ENCODE measurements at places on chromosomes 6 and 20. TPM values are rescaled to one million over a fixed set of nuclear protein-coding genes. Genes with fewer than 3 reads are reported as not detected.

The MATN4 gene
- not detected for total RNA-seq

The TMEM244 gene
- not detected for total RNA-seq

The NCOA5 gene
- total RNA-seq: 32.1 TPM

The PLCB4 gene
- total RNA-seq: 39.4 TPM

The MEI4 gene
- not detected for total RNA-seq

The TCP11 gene
- total RNA-seq: not detected

DNA sequence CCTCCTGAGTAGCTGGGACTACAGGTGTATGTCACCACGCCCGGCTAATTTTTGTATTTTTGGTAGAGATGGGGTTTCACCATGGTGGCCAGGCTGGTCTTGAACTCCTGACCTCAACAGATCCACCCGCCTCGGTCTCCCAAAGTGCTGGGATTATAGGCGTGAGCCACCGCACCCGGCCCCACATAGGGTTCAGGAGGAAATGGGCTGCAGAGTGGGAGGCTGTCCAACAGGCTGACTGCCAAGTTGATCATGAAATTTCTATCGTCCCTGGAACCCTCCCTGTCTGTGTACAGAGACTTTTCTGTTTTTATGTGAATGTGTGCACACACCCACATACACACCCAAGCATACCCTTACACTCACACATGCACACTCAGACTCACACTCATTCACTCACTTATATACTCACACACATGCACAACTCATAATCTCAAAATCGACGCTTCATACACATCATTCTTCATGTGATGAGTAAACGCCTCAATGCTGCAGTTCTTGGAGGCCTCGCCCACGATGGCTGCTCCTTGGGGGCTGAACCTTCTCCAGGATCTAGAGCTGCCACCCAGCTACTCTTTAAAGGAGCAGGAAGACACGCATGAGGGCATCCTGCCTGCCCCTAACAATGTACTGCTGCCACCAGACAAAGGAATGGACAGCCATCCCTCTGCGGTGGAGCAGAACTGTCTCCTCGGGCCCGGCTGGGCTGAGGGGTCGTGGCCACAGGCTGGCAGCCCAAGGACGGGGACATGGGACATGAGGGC, 35.6 kb downstream of the SUN5 start:
- no peaks in the 10 kb centered on the region for H3K4me1 ChIP-seq
- H3K4me3 ChIP-seq: no peak overlapping the region
- no peak overlapping the region for H3K27ac ChIP-seq
- DNase-seq: peak; percentile 16
- no peaks in the 10 kb centered on the region for H3K27me3 ChIP-seq
- H3K36me3 ChIP-seq: no peaks in the 10 kb centered on the region

- no peaks in the 10 kb centered on the region for H3K4me1 ChIP-seq
- H3K4me3 ChIP-seq: no peak overlapping the region
- no peak overlapping the region for H3K27ac ChIP-seq
These were observed 1420.2 kb downstream of the GRIK2 start for GRCh38 chr6:102813489-102814275.

DNA sequence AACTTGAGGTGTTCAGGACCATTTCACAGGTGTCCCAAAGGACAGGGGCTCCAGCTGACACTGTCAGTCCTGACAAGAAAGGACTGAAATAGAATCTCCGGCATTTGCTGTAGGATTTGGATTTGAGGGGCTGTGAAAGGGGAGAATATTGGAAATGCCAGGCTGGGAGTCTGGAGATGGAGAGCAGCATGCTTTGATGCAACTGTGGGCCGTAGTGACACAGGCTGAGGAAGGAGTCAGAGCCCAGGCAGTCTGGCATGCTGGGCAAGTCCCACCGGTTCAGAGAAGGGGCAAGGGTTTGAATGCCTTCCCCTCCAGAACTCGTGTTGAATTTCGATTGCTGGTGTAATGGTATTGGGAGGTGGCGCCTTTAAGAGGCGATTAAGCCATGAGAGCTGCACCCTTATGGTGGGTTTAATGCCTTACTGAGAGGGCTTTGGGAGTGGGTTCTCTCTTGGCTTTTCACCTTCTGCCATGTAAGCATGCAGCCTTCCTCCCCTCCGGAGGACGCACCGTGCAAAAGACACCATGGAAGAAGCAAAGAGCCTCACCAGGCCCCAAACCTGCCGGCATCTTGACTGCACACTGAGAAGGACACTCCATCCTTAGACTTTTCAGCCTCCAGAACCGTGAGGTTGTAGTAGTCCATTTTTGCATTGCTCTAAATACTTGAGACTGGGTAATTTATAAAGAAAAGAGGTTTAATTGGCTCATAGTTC, 9.4 kb upstream of the PYGB start:
- H3K4me1 ChIP-seq: peaks cover 17% of the 10 kb centered on the region
- H3K4me3 ChIP-seq: no peak overlapping the region
- H3K27ac ChIP-seq: peak overlapping the region; percentile 50
- no peaks in the 10 kb centered on the region for H3K36me3 ChIP-seq
- DNase-seq: no peak

GRCh38 chr6:37381579-37381978, 27.8 kb downstream of the RNF8 start:
- no peaks in the 10 kb centered on the region for H3K4me1 ChIP-seq
- H3K27ac ChIP-seq: no peak overlapping the region
- no peaks in the 10 kb centered on the region for H3K27me3 ChIP-seq
- peak; percentile 21 for DNase-seq
- no peak overlapping the region for H3K4me3 ChIP-seq
- no peaks in the 10 kb centered on the region for H3K36me3 ChIP-seq

- H3K36me3 ChIP-seq: no peaks in the 10 kb centered on the region
- H3K4me1 ChIP-seq: no peaks in the 10 kb centered on the region
- no peak overlapping the region for H3K27ac ChIP-seq
- H3K4me3 ChIP-seq: no peak overlapping the region
- no peaks in the 10 kb centered on the region for H3K27me3 ChIP-seq
- no peak for DNase-seq
These were observed 39.1 kb upstream of the ME1 start for GRCh38 chr6:83470001-83470400.

DNA sequence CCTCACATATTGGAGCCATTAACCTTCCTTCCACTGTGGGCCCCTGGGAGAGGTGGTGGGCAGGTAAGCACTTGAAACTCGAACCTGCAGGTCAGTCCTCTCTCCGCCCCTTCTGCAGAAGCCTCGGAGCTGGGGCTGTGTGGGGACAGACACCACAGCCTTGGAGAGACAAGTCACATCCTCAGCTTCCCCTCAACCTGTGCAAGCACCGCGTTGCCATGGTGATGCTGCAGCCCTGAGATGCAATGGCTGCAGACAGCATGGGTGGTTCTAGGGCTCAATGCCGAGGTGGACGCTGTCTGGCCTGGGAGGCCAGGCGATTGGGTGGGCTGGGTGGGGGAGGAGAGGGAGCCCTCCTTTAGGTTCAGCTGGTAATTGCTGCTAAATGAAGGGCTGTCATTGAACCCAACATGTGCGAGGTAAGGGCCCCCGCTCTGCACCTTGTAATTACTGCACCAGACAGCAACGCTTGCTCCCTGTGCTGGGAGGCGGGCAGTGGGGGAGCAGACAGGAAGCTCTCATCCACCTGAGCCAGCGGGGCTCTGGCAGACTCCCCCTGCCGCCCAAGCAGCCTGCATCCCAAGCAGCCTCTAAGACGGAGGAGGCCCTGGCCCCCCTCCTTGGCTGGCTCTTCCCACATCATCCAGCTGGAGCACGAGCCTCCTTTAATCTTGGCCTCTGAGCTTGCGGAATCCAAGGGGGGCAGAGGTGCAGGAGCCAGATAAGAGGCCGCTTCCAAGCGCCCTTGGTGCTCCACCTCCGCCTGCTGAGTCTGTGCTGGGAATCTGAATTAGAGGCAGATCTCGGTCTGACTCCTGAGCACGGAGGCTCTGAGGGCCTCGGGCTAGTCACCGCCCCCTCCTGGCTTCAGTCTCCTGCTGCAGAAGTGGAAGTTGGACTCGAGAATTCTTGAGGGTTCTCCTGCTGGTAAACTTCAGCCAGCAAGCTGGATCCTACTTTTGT, 39.8 kb upstream of the CDH22 start:
- H3K36me3 ChIP-seq: no peaks in the 10 kb centered on the region
- no peaks in the 10 kb centered on the region for H3K4me1 ChIP-seq
- no peak overlapping the region for H3K4me3 ChIP-seq
- DNase-seq: no peak
- no peaks in the 10 kb centered on the region for H3K27me3 ChIP-seq

- DNase-seq: no peak
- no peak overlapping the region for H3K4me3 ChIP-seq
- no peaks in the 10 kb centered on the region for H3K27me3 ChIP-seq
- no peaks in the 10 kb centered on the region for H3K4me1 ChIP-seq
- H3K27ac ChIP-seq: no peak overlapping the region
These were observed 552.3 kb upstream of the JARID2 start for GRCh38 chr6:14693301-14694192.

DNA sequence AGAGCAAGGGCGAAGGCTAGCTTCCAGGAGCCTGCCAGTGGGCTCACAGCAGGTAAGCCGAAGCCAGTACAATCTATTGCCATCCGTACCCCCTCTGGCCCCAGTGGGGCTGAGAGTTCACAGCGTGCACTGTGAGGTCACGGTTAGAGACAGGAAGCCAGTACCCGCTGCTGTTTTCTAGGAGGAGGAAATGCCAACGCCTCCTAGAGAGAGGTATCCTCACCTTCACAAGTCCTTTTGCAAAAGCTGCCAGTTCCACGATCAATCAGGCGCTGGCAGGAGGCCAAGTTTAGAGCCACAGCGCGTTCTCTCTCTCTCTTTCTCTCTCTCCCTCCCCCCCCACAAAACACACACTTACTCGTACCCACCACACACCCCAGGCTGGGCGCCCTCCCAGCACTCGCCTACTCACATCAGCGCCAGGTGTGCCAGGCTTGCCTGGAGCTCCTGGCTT, 22.5 kb downstream of the COL9A1 start:
- no peak for DNase-seq
- H3K27me3 ChIP-seq: peaks cover 8% of the 10 kb centered on the region
- peaks cover 3% of the 10 kb centered on the region for H3K4me1 ChIP-seq

- H3K36me3 ChIP-seq: peaks cover 12% of the 10 kb centered on the region
- peaks cover 16% of the 10 kb centered on the region for H3K4me1 ChIP-seq
- H3K27me3 ChIP-seq: no peaks in the 10 kb centered on the region
- peak overlapping the region; percentile 80 for H3K4me3 ChIP-seq
These were observed 4.9 kb downstream of the VEGFA start for GRCh38 chr6:43774776-43775534.

- H3K27me3 ChIP-seq: no peaks in the 10 kb centered on the region
- no peaks in the 10 kb centered on the region for H3K36me3 ChIP-seq
- H3K4me3 ChIP-seq: no peak overlapping the region
- no peak for DNase-seq
- no peaks in the 10 kb centered on the region for H3K4me1 ChIP-seq
These were observed 5.8 kb downstream of the HDGFL1 start for GRCh38 chr6:22575190-22575589.

DNA sequence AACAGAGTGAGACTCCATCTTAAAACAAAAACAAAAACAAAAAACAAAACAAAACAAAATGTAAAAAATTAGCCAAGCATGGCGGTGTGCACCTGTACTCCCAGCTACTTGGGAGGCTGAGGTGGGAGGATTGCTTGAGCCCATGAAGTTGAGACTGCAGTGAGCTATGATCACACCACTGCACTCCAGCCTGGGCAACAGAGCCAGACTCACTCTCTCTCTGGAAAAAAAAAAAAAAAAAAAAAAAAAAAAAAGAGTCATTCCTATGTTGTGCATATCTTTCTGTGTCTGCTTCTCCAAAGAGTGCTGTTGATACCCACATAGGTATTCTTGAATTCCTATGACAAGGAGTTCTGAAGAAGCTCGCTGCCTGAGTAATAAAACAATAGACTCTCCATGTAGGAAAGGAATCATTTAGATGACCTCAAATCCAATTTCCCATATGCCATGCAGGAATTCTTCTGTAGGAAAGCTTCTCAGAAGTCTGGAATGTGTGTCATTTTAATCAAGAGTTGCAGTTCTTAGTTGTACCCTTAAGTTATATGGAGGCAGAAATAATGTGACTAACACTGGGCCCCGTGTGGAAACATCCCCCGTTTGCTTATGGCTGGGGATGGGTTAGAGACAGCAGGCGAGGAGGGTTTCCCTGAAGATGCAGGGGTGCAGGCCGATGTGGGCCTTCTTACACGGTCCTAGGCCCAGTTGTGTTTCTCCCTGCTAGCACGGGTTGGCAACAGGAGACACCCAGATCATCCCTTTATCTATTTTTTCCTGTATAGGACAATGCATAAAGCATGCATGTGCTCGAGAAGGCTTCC, 79.4 kb downstream of the ZDHHC14 start:
- no peaks in the 10 kb centered on the region for H3K27me3 ChIP-seq
- no peak for DNase-seq
- H3K27ac ChIP-seq: no peak overlapping the region

GRCh38 chr6:6460416-6460815, 128.1 kb upstream of the LY86 start:
- no peaks in the 10 kb centered on the region for H3K27me3 ChIP-seq
- H3K4me3 ChIP-seq: no peak overlapping the region
- no peaks in the 10 kb centered on the region for H3K36me3 ChIP-seq
- H3K4me1 ChIP-seq: no peaks in the 10 kb centered on the region
- no peak overlapping the region for H3K27ac ChIP-seq

DNA sequence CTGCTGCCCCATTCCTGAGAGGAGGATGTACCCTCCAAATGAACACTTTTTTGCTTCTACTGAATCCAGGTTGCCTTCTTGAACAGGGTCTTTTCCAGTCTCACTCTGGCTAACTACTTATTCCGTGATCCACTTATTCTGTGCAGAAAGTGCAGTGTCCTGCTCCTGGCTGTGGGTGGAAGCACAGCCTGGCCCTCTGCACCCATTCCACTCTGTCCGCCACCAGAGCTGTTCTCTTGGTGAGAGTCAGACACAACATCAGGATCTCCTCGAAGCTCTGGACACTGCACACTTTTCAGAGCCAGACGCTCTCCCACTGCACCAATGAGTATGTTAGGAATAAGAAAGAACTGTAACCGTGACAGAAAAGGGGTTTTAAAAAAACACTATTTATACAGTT, 174.2 kb downstream of the MCHR2 start:
- DNase-seq: no peak
- no peaks in the 10 kb centered on the region for H3K27me3 ChIP-seq
- H3K27ac ChIP-seq: no peak overlapping the region
- no peaks in the 10 kb centered on the region for H3K4me1 ChIP-seq
- H3K36me3 ChIP-seq: no peaks in the 10 kb centered on the region

DNA sequence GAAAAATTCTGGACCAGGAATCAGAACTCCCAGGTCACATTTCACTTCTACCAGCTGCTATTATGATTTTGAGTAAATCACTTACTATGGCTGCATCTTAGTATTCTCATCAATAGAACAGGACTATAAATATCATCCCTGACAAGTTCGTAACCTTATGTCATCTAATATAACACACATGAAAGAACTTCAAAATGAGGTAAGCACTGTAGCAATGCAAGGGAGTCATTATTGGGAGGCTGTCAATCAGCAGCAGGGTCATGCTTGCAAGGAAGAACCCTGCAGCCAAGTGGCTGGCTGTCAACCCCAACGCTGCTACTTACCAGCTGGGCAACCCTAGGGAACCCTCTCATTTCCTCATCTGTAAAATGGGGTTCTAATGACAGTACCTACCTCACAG, 123.3 kb upstream of the B3GAT2 start:
- H3K27me3 ChIP-seq: no peaks in the 10 kb centered on the region
- no peaks in the 10 kb centered on the region for H3K36me3 ChIP-seq
- no peak for DNase-seq
- no peak overlapping the region for H3K4me3 ChIP-seq

All from colonic mucosa (tissue), 4 donors.